ENCODE measurements at places on chromosomes 2 and 18. TPM values are rescaled to one million over a fixed set of nuclear protein-coding genes. Genes with fewer than 3 reads are reported as not detected.

OTX1 gene
- polyA plus RNA-seq, result not detected

ZSWIM2 gene
- polyA plus RNA-seq, result not detected

GKN2 gene
- polyA plus RNA-seq, result not detected

ANKRD30BL gene
- polyA plus RNA-seq, result not detected

FARP2 gene
- polyA plus RNA-seq, result 16.2 TPM

DYNAP gene
- polyA plus RNA-seq, result not detected

C2orf81 gene
- polyA plus RNA-seq, result 4.9 TPM

DSC1 gene
- polyA plus RNA-seq, result not detected

CCDC68 gene
- polyA plus RNA-seq, result 5.5 TPM

TNFAIP6 gene
- polyA plus RNA-seq, result 1.7 TPM

MDH1B gene
- 0.39 TPM for polyA plus RNA-seq

ZC3H6 gene
- 3.3 TPM for polyA plus RNA-seq

SEPTIN10 gene
- 90.2 TPM for polyA plus RNA-seq

CFLAR gene
- polyA plus RNA-seq, result 50.0 TPM

FEZ2 gene
- polyA plus RNA-seq, result 39.3 TPM

RUFY4 gene
- 0.09 TPM for polyA plus RNA-seq

KCNG3 gene
- 0.04 TPM for polyA plus RNA-seq

KCNG2 gene
- polyA plus RNA-seq, result 0.46 TPM

CHRNG gene
- polyA plus RNA-seq, result not detected

SLC14A1 gene
- 23.5 TPM for polyA plus RNA-seq

MC5R gene
- not detected for polyA plus RNA-seq

BCS1L gene
- 39.5 TPM for polyA plus RNA-seq

RPRM gene
- polyA plus RNA-seq, result 6.2 TPM

C2orf92 gene
- 1.7 TPM for polyA plus RNA-seq

CXCR1 gene
- polyA plus RNA-seq, result 0.13 TPM

CYTIP gene
- 3.5 TPM for polyA plus RNA-seq

HADHA gene
- polyA plus RNA-seq, result 107 TPM

SDC1 gene
- polyA plus RNA-seq, result 65.3 TPM

TTR gene
- 0.82 TPM for polyA plus RNA-seq

FOXD4L1 gene
- polyA plus RNA-seq, result 0.03 TPM

CD28 gene
- polyA plus RNA-seq, result 0.33 TPM

CNDP1 gene
- polyA plus RNA-seq, result 0.20 TPM

GLS gene
- 27.6 TPM for polyA plus RNA-seq

IL1RN gene
- polyA plus RNA-seq, result 4.9 TPM

LAMA3 gene
- polyA plus RNA-seq, result 10.4 TPM

ZNF516 gene
- 16.1 TPM for polyA plus RNA-seq

COL4A4 gene
- polyA plus RNA-seq, result 2.3 TPM

LONRF2 gene
- 5.0 TPM for polyA plus RNA-seq

OSR1 gene
- 144 TPM for polyA plus RNA-seq

ESPNL gene
- 0.23 TPM for polyA plus RNA-seq

MBD5 gene
- polyA plus RNA-seq, result 16.5 TPM

All from urinary bladder (tissue), 4 donors.